ENCODE measurements at places on chromosomes 2 and 18.

DNA sequence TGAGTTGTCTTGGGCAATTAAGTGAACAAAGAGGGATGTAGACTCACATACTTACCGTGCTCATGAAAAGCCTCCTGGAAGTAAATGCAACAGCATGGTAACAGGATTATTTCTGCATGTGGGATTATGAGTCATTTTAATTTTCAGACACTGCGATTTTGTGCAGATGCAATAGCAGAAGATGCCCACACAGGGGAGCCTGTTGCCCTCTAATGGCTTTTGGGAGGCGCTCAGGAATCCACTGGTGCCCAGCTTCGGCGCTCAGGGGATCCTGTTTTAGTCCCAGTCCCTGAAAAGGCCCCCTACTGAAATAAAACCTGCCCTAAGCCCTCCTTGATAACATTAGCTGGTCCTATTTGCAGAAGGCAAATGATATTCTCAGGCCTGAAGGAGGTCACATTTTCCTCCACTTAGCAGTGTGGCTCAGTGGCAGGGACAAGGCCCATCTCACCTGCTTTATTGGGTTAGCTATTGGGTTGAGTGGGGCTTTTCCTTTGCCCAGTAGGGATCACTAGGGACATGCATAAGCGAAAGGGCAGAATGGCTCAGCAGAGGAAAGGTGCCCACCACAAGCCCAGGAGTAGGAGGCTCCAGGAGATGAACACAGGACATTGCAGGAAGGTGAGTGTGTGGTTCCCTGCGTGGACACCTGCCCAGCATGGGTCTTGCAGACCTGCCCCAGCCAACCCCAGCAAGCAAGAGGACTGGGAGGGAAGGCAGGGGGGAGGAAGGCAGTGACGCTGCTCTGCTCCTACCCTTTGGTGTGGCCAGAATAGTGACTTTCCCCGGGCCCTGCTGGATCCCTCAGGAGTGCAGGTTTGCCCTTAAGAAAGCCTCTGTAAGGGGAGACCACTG, 26.5 kb upstream of the KCNS3 start:
- DNase-seq: peak; percentile 67

- DNase-seq: no peak
Observed at GRCh38 chr2:184072470-184072869, 525.9 kb upstream of the ZNF804A start.

DNA sequence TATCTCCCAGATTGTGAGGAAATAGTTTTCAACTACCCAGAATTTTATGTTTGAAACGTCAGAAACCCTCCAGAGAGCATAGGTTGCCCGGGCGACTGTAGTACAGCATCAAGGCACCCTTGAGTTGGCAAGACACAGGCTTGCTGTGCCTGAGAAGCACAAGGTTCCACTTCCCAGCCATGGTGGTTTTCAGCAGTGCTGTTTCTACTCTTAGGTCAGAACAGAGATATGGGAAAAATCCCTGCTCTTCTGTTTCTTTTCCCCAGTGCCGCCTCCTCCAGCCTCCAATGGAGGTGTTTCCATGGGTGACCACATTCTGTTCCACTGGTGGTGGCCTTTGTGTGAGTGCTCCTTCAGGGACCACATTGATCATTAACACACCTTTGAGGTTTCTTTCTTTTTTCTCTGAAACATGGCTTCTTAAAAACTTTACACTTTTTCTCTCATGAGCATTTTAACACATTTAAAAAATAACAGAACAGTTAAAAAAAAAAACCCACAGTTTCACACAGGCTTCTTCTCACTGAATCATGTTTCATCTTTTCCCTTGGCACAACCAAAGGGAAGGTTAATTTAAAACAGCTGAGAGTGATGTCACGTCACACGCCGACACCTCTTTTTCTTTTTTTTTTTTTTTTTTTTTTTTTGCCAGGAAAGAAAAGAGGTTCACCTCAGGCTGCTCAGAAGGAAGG, 229.3 kb upstream of the HDAC4 start:
- no peak for DNase-seq

DNA sequence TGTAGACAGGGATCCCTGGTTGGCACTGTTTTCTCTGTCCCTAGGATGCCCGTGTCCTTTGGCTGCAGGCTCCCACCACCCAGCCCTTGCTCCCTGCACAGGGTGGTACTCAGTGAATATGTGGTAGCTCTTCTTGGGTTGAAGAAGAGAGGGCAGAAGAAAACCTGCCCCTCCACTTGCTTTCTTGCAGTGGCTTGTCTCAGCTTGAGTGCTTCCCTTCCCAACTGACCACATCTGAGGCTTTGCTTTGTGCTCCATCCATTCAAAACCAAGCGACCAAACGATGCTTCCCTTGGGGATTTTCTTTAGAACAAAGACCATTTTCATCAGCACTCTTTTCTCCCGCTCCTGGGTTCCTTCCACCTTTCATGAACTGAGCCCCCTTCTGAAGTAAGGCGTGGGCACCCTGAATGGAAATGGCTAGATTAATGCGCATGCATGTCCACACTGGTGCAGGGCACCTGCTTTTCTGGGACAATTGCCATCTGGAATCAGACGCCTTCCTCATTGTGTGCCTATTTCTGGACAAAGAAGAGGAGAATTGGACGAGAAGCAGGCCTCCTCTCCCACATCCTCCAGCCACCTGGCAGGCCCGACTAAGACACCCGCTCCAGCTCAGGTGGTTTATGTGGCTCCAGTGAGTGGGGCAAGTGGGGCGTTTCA, 59.1 kb downstream of the ARL4C start:
- DNase-seq: no peak

DNA sequence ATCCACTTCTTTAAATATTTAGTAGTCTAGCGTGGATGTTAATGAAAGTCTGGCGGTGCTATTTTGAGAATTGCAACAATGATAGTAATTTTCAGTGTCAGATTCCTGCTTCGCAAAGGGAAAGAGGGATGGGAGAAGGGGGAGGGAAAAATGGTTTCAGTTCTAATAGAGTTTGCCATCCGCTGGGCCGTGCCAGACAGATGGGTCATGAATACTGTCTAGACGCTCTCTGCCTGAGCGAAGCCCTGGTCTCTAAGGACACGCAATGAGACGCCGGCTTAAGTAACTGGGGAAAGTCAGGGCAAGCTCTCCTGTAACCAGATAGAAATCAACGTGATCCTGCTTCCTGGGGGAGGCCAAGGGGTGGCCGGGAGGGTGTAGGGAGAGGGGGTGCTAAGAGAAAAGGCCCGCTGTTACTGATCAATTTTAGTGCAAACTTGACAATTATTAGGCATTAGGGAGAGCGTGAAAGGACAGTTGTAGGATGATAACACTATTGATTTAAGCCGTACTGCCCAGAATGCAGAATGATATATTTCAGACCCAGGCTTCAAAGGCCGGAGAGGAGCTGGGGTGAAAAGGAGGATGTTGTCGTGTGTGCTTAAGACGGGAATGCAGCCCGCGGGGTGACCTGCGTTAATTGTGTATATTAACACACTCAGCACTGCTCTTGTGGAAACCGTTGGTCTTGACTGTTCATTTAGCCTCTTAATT, 229.2 kb downstream of the LDLRAD4 start:
- peak; percentile 90 for DNase-seq

- no peak for DNase-seq
Observed at GRCh38 chr2:179677077-179677688, 184.2 kb downstream of the ZNF385B start.

DNA sequence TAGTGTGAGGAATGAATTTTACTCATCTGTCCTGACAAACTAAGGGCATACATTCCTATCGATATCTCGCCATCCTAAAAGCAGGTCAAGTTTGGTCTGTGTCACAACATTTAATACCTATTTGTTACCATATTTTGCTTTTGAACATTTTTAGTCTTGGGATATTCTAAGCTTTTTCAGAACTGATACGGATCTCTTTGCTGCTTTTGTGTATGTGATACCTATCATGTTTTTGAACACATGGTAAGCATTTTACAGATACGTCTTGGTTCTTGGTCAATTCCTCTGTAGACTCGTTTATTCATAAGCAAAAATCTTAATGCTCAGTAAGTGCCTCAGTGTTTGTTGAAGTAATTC, 592 bp downstream of the ZNF397 start:
- DNase-seq: no peak

DNA sequence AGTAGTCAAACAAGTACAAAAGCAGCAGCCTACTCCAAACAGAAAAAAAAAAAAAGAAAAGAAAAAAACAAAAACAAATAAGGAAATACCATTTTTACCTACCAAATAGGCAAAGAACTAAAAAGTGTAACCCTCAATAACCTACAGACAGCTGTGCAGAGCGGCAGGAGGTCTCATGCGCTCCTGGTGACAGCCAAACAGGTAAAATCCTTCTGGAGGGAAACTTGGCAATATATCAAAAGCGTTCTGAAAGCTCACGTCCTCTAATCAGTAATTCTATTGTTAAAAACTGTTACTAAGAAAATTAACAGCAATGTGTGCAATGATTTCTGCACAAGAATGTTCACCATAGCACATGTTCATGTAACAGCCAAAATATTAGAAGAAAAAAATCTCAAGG, 105.6 kb downstream of the AFF3 start:
- DNase-seq: no peak

DNA sequence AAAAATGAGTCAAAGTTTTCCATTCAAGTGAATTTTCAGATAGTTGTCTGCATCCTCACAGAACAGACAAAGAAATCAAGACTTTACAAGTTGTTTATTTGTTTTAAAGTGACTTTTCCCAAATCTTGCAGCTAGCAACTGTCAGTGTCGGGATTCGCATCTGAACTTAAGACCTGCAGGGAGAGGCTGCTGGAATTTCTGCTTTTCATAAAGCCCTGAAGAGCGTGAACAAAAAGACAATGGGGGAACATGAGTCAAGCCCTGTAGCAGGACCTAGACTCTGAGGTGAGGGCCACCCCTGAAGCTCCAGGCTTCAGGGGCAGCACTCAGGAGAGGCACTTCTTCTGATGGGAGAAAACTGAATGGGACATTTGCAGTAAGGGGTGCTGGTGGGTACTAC, 108.2 kb upstream of the CTAGE1 start:
- DNase-seq: no peak

GRCh38 chr2:157903626-157904025, 27.5 kb upstream of the ACVR1 start:
- no peak for DNase-seq

GRCh38 chr2:226798422-226799210, 1.0 kb downstream of the IRS1 start:
- DNase-seq: peak; percentile 28

DNA sequence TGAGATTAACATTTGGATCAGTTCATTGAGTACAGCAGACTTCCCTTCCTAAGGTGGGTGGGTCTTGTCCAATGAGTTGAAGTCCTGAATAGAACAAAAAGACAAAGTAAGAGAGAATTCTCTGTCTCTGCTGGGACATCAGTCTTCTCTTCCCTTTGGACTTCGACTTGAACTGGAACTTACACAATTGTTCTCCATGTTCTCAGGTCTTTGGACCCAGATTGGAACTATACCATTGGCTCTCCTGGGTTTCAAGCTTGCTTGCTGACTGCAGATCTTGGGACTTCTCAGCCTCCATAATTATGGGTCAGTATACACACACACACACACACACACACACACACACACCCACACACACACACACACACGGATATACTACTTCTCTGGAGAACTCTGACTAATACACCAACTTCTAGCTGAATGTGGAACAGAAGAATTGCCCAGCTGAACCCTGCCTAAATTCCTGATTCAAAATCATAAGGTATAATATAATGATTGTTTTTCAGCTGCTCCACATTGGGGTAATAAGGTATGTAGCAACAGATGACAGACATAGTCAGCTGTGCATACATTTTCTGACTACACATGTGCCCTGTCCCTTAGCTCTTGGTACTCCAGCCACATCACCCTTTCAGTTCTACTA, 214.0 kb downstream of the TGIF1 start:
- DNase-seq: no peak

DNA sequence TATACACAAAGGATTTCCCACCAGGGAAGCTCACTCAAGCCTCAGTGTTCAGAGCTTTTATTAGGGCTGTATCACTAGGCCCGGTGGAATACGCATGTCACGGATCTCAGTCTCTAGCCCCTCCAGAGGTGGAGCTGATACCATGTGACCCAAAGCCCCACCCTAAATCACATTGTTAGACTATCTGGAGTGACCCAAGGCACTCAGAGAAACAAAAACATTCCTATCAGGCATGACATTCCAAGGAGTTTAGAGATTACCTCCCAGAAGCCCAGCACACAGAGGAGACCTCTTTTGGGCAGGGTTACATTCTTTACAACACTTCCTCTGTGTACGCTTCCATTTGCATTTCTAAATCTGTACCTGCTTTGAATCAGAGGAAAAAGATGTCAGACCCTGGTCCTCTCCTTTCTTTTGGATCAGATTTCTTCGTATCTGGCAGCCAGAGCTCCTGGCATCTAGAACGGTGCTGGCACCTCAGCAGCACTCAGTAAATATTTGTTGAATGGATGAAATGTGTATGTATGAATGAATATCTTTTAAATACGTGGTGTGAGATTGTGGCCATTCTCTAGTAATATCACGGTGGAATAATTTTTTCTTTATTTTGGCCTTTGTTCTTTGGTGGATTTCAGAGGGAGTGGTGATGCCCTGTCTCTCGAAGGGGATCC, 37.7 kb upstream of the SMAD2 start:
- peak; percentile 69 for DNase-seq

- DNase-seq: no peak
Observed at GRCh38 chr2:74441170-74441689, 507 bp downstream of the RTKN start.

DNA sequence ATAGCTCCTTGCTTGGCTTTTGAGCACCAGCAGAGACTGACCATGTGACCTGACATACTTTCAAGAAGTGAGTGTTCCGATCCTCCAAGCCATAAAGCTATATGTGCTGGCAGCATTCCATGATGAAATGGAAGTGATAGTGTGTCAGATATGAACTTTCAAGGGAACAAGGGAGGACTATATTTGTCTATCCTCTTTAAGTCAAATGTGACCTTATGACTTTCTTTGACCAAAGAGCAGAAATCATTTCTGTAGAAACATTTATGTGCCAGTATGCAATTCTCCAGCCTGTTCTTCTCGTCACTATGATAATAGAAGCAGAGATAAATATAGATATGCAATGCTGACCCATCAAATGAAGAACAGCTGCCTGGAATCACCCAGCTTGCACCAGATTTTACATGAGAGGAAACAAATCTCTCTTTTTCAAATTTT, 14.4 kb downstream of the HYCC2 start:
- peak; percentile 31 for DNase-seq

DNA sequence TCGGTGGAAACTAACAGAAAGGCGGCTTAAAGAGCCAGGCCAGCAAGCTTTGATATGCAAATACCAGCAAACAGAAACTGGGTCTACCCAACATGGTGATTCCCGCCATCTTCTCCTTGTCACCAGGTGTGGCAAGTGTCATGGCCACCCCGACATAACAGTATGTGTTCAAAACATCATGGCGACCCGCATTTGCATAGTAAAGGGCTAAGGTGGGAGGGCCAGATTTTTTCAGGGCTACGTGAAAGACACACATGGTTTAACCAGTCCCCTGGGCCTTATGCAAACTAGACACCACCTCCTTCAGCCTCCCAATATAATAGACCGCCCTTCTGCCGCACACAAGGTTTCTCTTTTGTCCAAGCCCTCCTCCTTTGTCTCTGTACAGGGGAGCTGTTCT, 260.4 kb downstream of the METTL4 start:
- no peak for DNase-seq

GRCh38 chr2:189016311-189016861, 42.2 kb downstream of the COL3A1 start:
- DNase-seq: no peak
